ENCODE measurements at places on chromosomes 2 and 18.

DNA sequence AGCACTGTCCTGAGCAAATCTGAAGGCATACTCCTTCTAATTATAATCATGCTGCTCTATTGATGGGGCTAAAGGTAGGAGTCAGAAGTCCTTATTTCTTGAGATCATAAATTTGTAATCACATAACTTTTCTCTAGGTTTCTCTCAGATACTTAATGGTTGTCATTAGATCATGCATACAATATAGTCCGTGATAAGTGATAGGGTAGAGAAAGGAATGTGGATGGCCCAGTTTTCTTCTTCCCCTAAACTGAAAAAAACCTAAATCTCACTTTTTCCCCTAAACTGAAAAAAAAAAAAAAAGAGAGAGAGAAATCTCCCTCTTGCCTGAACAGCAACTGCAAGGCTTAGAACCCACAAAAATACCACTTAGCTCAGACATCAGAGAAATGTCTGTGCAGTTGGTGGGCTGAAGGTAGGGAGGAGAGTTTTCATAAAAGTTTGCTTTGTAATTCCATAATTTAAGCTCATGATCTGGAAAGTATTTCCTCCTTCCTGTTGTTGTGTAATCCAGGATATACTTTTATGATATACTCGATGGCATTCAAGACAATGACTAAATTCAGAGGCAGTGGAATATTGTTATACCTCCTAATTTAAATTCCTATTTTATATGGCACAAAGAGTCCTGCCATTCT, 79.3 kb upstream of the ITPRID2 start:
- DNase-seq, result no peak

- no peak for DNase-seq
These were observed 164.8 kb downstream of the ATAD2B start for GRCh38 chr2:23762141-23762540.

- no peak for DNase-seq
These were observed 105.7 kb downstream of the DYNAP start for GRCh38 chr18:54696616-54697293.

- no peak for DNase-seq
These were observed 1983.0 kb downstream of the SUCLG1 start for GRCh38 chr2:82476094-82476493.

- no peak for DNase-seq
These were observed 518.0 kb downstream of the ZNF516 start for GRCh38 chr18:75977081-75977480.

GRCh38 chr2:189177251-189177840, 2.2 kb downstream of the COL5A2 start:
- no peak for DNase-seq

DNA sequence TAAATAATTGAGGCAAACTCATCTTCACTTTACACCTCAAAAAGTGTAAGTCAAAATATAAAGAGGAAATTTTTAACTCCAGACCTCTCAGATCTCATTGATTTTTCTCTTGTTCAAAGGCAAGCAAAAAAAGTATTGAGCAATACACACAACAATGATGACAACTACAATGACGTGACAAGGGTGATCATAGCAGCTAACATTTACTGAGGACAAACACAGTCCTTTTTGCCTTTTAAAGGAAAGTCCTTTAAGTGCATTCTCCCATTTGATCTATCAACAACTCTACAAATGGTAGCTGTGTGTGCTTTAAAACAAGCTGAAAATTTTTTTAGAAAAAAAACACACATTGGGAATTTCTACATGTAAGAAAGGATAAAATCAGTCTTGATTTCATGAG, 123.5 kb upstream of the CTAGE1 start:
- DNase-seq, result no peak

DNA sequence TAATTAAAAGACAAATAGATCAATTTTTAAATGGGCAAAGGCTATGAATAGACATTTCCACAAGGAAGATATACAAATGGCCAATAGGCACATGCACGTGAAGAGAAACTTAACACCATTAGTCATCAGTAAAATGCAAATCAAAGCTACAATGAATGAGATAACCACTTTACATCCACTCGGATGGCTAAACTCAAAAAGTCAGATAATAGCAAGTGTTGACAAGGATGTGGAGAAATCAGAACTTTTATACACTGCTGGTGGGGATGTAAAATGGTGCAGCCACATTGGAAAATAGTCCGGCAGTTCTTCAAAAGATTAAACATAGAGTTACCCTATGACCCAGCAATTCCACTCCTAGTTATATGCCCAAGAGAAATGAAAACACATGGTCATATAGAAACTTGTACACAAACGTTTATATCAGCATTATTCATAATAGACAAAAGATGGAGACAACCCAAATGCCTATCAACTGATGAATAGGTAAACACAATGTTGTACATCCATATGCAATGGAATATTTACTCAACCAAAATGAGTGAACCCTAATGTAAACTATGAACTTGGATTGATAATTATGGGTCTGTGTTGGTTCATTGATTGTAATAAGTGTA, 51.1 kb downstream of the SMAD7 start:
- DNase-seq, result no peak

DNA sequence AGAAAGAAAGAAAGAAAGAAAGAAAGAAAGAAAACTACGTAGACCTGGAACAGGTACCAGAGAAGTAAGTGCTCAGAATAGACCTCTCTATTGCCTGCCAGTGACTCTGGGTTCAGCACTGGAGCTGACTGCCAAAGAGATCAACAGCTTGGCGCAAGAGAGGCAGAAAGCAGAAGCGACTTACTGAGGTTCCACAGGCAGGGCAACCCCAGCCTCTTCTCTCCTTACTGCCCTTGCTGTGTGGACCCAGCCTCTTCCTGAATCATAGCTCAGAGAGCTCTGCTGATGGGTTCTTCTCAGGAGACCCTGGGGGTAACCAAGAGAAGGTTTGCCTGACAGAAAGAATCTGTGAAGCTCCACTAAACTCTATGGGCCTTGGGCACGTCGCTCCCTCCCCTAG, 7.1 kb downstream of the CAPN13 start:
- no peak for DNase-seq

DNA sequence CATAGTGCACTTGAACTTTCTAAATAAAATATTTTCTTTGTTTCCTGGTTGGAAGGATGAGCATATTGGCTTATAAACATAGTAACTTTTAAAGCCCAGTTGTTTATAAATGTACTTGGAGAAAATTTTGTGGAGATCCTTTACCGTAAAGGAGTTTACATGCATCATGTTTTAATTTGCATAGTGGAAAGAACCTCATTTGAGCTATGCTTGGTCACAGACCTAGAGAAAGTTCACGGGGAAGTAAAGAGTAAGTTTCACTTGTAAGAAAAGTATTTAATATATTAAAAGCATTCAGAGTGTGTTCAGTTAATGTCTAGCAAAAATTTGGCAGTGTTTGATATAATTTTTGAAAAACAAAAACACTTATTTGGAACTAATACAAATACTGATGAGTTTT, 45.3 kb downstream of the PIKFYVE start:
- DNase-seq, result no peak

- DNase-seq, result peak; percentile 46
These were observed 13.7 kb upstream of the ST3GAL5 start for GRCh38 chr2:85902496-85902895.

- DNase-seq, result no peak
These were observed 156.5 kb downstream of the ARL6IP6 start for GRCh38 chr2:152874955-152875354.

GRCh38 chr2:98605076-98605475, 3.2 kb downstream of the COA5 start:
- DNase-seq, result no peak

DNA sequence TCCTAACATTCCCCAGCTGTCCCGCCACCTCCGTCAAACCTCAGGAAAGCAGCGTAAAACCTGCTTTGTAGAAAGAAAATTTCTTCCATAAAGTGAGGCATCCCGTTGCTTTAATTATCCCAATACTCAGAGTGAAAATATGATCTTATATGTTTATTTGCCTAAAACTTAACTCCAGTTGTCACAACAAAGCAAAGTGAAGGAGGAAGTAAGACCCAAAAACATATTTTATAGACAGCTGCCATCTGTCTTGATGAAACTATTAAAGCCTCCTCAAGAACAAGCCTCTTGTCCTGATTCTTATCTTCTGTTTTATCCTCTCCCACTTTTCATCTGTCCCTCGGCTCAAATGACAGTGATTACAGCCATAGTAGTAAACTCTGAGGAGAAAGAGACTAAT, 28.9 kb upstream of the LPIN2 start:
- no peak for DNase-seq

GRCh38 chr2:15559379-15560139, 1.6 kb downstream of the NBAS start:
- no peak for DNase-seq

DNA sequence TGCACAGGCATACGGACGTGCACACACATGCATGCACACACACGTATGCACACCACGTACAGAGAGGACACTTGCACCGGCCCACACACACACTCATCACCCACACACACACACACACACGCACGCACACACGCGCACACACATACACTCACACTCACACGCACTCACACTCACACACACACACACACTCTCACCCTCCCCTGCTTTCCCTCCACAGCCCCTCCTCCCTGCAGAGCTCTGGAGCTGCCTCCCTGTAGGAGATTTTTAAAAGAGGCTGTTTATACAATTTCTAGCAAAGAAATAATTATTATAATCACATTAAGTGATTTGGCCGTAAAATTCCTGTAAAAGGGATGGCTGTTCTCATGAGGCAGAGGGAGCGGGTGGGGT, 36.5 kb upstream of the SNED1 start:
- no peak for DNase-seq

GRCh38 chr2:197045115-197045514, 118.6 kb upstream of the PGAP1 start:
- DNase-seq, result no peak

GRCh38 chr2:223041527-223042109, 10.4 kb upstream of the KCNE4 start:
- peak; percentile 94 for DNase-seq

- no peak for DNase-seq
These were observed 17.7 kb downstream of the QPCT start for GRCh38 chr2:37361994-37362698.

DNA sequence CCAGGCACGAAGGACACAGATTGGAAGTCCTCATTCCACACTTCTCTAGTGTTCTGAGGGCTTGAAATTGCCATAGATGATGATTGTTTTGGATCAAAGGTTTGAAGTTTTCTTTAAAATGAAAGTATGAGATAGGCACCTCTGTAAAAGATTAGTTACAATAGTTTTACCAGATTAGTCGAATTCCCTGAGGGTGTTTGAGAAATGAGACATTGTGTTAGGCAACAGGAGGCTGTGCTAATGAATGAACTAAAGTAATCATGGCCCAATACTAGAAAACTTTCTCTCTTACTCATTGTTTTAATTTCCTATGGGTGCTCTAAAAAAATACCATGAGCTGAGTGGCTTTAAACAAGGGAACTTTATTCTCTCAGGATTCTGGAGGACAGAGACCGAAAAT, 421.7 kb downstream of the RNF144A start:
- DNase-seq, result no peak

DNA sequence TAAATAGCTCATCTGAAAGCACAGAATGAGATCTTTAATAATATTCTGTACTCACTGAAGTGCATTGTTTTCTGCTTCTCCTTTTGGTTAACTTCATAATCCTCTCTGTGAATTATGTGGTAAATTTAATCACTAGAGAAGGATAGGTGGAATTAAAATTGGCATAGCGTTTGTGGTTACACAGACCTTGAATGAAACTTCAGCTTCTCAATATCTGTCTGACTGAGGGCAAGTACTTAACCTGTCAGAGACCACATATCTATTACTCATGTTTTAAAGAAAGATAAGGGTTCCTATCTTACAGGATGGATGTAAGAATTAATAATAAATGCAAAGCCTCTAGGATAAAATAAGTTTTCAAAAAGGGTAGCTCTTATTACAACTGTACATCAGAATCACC, 861.8 kb downstream of the TRIB2 start:
- DNase-seq, result no peak

- DNase-seq, result no peak
These were observed 18.0 kb downstream of the CYP27A1 start for GRCh38 chr2:218799990-218800389.

DNA sequence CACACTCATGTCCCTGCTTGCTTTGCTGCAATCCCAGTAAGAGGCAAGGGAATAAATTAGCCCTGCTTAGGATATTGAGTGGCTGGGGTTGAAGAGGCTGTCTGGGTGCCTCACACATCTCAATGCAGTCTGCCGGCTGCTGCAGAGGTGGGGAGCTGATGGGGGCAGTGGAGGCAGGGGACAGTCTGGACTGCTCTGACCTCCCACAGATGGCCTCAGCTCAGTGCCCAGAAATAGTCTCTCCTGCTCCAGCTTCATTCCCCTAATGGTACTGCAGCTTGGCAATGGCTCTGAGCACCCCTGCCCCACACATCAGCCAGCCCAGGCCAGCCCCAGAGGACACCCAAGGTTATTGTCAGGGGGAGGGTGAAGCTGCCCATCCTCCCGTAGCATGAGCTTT, 21.5 kb upstream of the TNS1 start:
- no peak for DNase-seq

DNA sequence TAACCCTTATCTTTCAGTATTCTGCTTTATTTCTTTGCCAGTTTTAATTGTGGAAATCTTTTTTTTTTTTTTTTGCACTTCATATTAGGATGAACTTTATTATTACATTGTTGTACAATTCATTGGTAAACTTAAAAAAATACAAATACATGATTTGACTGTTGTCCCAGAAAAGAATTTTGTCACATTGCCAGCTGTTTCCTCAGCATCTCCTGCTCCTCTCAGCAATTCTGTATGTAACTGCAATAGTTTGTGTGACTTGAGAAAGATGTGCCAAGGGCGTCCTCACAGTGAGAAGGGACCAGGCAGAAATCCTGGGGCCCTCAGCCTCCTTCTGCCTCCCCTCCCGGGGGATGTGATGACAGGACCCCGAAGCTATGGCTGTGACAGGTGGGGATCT, 254.4 kb downstream of the NBAS start:
- DNase-seq, result no peak

DNA sequence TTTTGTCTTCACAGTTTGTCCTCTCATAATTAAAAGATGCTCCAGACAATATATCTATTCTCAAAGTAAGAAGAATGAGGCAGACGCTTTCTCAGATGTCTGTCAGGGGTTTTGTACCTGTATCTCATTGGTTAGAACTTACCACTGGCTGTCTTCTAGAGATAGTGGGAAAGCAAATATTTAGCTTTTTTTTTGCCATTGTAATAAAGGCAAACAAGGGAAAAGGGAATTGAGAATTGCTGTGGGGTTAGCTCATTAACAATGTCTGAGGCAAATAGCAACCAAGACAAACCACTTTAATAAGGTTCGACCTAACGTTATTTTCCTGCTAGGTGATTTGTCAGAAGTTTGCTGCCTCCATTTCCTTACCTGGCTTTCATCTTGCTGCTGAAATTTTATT, 30.0 kb downstream of the ZNF638 start:
- no peak for DNase-seq

DNA sequence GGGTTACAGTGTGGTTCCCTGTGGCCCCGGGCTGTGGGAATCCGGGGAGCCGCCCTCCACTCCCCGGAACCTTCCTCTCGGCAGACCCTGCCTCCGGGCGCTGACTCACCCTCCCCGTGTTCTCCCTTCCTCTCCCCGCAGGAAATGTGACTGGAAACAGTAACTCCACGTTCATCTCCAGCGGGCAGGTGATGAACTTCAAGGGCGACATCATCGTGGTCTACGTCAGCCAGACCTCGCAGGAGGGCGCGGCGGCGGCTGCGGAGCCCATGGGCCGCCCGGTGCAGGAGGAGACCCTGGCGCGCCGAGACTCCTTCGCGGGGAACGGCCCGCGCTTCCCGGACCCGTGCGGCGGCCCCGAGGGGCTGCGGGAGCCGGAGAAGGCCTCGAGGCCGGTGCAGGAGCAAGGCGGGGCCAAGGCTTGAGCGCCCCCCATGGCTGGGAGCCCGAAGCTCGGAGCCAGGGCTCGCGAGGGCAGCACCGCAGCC, 59.5 kb downstream of the TNFRSF11A start:
- no peak for DNase-seq
